T-helper 1 cell (primary cell): ENCODE measurements at places on chromosomes 13 and 19.

DNA sequence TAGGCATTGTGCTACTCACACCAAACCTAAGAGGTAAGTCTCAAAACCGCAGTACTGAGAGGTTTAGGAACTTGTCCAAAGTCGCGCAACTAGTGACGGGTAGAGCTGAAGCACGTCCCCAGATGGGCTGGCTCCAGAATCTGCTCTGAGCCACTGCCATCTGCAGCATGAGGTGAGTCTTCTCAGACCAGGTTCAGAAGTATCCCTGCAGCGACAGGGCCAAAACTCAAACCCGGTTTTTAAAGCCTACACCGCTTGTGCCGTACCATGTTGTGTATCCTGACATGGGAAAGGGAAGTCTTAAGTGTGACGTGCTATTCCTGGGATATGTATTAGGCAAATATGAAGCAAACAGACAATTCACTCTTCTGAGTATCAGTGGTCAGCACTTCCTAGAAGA, 45.1 kb downstream of the ATP7B start:
- DNase-seq = no peak

DNA sequence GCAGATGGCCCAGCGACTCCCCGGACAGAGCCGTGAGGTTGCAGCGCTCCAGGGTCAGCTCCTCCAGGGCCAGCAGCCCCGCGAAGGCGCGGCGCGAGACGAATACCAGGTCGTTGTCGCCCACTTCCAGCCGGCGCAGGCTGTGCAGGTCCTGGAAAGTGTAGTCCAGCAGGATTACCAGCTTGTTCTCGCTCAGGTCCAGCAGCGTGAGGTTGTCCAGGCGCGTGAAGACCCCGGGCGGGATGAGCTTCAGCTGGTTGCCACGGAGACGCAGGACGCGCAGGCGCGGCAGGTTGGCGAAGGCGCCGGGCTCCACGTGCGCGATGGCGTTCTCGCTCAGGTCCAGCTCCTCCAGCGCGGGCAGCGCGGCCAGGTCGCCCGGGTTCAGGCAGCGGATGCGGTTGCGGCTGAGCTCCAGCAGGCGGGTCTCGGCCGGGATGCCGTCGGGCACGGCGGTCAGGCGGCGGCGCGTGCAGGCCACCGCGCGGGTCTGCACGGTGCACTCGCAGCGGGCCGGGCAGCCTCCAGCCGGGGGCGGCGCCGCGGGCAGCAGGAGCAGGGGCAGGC, 9.3 kb upstream of the PEAK3 start:
- no peak for DNase-seq

- DNase-seq = no peak
Observed at GRCh38 chr19:3576696-3577443, 4.1 kb downstream of the HMG20B start.

DNA sequence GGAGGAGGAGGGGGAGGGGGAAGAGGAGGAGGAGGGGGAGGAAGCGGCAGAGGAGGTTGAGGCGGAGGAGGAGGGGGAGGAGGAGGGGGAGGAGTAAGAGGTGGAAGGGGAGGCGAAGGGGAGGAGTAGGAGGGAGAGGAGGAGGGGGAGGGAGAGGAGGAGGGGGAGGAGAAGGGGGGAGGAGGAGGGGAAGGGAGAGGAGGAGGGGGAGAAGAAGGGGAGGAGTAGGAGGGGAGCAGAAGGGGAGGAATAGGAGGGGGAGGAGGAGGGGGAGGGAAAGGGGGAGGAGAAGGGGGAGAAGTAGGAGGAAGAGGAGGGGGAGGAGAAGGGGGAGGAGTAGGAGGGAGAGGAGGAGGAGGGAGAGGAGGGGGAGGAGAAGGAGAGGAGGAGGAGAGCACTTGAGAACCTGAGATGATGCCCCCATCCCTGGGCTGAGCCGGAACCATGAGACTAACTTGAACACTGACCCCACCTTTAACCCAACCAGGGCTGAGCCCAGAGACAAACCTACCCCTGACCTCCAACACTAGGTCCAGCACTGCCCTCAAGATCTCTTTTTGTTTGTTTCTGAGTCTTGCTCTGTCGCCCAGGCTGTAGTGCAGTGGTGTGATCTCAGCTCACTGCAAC, 12.6 kb downstream of the ABCA7 start:
- DNase-seq = no peak

- no peak for DNase-seq
Observed at GRCh38 chr19:6241056-6241455, 38.7 kb downstream of the MLLT1 start.

- DNase-seq = peak; percentile 40
Observed at GRCh38 chr19:13195678-13196077, 45.5 kb downstream of the IER2 start.

GRCh38 chr19:41895745-41896580, 13.0 kb downstream of the ARHGEF1 start:
- DNase-seq = no peak

DNA sequence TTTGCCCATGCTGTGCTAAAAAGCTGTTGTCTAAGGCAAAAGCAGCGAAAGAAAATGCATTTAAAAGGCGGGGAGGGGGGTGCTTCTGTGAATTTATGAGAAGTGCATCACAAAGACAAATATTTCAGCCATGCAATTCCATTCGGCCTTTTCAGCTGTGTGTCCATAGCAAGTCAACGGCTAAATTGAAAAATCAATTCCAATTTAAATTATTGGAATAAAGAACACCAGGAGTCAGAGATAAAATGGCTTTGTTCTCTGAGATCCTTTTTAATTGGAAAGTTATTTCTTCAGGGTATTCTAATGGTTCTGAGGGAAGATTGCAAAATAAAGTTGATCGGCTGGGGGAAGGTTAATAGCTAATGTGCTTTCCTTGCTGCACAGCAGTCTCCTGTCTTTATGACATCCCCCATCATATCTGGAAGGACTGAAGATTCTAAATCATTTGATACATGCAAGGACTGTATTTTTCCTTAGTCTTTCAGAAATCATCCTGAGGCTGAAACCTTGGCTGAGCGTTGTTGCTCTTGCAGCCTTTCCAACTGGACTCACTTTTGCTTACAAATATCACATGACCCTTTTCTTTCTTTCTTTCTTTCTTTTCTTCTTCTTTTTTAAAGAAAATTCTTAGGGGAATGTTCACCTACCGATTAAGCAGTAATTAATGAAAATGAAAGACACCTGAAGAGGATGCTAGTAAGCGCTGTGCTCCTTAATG, 647.1 kb downstream of the DACH1 start:
- no peak for DNase-seq

DNA sequence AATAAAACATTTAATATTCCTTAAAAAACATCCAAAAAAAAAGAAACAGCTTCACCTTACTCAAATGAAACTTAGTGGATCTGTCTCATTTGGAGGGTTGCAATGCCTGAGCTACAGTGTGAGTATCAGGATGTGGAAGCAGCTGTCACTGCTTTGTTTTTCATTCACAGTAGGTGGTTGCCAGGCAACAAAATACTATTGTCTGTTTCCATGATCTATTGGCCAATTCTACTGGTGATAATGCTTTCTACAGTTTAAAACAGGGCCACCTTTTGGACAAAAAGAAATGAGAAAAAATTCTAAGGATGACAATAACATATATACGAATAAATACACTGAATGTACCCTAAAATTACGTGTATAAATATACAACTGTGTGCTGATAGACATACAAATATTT, 3.0 kb downstream of the ENOX1 start:
- DNase-seq = no peak

- no peak for DNase-seq
Observed at GRCh38 chr19:31706131-31706530, 356.9 kb upstream of the TSHZ3 start.

GRCh38 chr13:113651511-113652403, 6.2 kb downstream of the ATP4B start:
- DNase-seq = no peak

GRCh38 chr13:73913079-73913740, 221.0 kb downstream of the KLF12 start:
- no peak for DNase-seq

GRCh38 chr13:100275746-100276145, 186.9 kb downstream of the PCCA start:
- no peak for DNase-seq

DNA sequence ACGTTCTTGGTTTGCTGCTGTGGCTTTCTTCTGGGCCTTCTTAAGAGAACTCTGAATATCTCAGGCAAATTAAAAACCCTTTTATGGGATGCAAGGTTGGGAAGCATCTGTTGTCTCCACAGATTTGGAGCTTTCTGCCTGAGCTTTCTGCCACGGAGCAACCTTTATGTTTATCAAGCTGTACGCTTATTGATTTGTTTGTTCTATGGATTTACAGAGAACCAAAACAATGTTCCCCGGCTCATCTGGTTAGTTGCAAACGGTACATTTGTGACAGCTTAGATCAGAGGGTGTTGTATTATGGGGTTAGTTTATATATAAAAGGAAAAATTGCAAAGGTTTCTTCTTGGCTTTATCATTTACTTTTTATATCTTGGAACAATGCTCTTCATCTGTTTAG, 479.6 kb downstream of the DIAPH3 start:
- DNase-seq = no peak

- no peak for DNase-seq
Observed at GRCh38 chr13:46490129-46490528, 62.8 kb upstream of the LRCH1 start.

GRCh38 chr19:56367829-56368711, 25.3 kb downstream of the ZNF582 start:
- DNase-seq = peak; percentile 76
